CD4-positive, alpha-beta T cell treated with Interleukin-4 for 1 hour (primary cell): ENCODE measurements at places on chromosomes 13 and 19.
A peak's percentile ranks its signal among the peaks of the same experiment; 100 is the strongest.

GRCh38 chr19:19366434-19367396 lies 38.8 kb upstream of the GATAD2A start:
- DNase-seq = peak; percentile 80

DNA sequence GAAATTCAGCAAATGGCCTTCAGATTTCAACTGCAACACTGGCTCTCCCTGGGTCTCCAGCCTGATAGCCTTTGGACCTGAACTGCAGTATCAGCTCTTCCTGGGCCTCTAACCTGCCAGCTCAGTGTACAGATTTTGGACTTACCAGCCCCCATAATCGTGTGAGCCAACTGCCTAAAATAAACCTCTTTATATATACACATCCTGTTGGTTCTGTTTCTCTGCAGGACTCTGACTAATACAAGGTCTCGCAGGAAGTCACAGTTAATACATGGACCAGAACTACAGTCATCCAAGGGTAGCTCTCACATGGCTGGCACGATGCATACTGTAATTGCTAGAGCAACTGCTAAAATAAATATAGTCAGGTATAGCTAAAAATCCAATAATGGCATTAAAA lies 85.1 kb downstream of the KATNAL1 start:
- DNase-seq = no peak

DNA sequence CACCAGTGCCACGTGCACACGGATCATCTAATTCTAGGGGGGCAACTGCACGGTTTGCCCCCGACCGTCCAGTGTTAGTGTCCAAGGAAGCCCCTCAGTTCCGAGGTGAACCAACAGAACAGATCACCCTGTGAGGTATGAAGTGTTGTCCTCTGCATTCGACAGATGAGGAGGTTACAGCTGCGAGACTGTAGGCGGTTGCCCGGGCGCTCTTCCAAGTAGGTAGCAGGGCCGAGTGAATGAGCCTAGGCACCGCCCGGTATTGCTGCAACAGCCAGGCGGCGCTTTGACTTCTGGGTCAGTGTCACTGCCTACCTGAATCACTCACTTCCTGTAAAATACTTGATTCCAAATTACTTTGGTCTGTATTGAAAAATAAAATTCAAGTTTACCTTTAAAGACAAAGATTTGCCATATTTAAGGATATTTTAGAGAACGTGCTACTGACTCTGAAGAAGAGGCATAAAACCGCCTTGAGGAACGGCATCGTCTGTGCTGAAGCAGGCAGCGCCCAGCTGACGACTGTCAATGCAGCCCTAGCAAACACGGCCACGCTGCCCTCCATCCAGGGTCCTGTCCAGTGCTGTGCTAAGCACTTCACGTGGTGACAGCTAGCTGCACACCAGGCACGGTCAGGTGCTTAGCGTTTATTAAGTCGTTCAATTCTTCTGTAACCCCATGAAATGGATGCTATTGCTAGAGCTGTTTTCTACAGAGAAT lies 19.3 kb upstream of the RASA3 start:
- peak; percentile 47 for DNase-seq

DNA sequence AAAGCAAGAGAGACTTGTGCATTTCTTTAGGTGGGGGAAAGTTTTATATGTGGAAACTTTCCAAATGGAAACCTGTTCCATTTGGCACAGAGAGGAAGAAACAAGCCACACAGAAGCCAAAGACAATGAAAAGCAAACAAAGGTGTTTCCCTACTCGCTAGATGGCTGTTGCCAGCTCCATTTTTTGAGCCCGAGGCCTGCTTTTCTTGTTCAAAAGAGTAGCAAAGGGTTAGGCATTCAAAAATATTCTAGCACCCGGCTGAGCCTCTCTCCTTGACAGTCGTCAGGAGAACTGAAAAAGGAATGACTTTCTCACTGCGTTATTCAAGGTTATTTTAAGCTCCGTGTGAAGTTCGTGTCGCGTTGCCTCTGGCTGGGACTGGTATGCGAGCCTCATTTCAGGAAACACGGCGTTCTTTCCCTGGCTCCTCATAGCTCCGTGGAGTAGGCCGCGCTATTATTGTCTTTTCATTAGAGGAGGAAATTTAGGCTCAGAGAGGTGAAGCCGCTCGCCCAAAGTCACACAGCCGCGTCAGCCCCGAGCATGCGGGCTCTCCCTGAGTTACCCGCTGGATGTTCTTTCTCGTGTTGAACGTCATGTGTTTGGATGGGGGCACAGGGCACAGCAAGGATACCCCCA lies 7.6 kb downstream of the TRPM4 start:
- no peak for DNase-seq

- no peak for DNase-seq
These were observed 24.8 kb downstream of the UPF1 start for GRCh38 chr19:18856385-18857126.

DNA sequence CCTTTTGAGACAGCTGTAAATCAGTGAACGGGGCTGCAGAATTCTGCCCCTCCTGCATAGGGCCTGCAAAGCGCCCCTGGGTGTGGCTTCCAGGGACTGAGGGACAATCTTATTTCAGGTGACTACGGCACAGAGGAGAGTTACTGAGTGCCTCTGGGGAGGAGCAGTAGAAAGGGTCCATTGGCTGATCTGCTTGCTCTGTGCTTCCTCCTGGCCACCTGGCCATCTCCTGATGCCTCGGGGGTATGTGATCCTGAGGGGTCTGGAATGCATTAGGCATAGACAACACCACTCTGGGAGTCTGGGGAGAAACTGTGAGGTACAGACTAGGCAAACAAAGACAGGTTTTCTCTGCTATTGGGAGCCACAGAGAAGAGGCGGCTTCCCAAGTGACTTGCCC lies 2.8 kb downstream of the KCTD15 start:
- DNase-seq = no peak
